ENCODE measurements at places on chromosomes 16 and 17.

- DNase-seq: no peak
Observed at GRCh38 chr16:67936880-67937605, 393 bp upstream of the PSMB10 start.

GRCh38 chr17:78082988-78083387 lies 45.6 kb downstream of the TMC6 start:
- no peak for DNase-seq

DNA sequence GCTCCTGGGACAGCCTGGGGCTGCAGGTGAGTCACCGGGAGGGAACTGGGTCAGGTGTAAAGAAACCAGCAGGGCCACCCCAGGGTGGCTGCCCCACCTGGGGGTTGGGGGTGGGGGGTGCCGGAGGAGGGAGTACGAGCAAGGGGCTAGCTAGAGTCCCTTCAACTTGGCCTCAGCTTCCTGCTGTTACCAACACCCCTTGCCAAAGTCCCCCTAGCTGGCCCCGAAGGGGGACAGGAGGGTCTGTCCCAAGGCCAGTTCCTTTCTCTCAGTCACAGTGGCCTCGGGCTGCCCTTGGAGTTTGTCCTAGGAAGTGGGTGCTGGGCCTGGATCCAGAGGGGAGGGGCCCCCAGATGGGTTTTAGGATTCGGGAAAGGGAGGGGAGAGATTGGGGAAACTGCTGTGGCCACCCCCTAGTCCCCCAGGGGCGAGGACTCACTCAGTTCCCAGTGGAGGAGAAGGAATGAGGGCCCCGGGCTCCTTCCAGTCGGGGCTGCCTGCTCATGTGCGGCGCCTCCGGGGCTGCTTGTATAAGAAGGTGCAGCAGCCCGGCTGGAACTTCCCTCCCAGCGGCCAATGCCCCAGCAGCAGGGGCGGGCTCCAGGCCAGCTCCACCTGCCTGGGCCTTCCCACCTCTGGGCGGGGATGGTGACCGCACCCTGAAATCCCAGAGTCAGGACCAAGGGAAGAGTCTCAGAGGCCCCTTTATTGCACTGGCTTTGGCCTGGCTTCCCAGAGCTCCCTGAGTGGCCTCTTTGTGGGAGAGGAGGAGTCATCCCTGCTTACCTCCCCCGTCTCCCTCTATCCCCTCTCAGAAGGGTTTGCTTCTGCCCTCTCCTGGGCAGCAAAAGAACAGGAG lies 7.3 kb downstream of the ARHGAP27 start:
- DNase-seq: no peak

- DNase-seq: no peak
Observed at GRCh38 chr17:70597774-70598173, 428.4 kb downstream of the KCNJ2 start.

DNA sequence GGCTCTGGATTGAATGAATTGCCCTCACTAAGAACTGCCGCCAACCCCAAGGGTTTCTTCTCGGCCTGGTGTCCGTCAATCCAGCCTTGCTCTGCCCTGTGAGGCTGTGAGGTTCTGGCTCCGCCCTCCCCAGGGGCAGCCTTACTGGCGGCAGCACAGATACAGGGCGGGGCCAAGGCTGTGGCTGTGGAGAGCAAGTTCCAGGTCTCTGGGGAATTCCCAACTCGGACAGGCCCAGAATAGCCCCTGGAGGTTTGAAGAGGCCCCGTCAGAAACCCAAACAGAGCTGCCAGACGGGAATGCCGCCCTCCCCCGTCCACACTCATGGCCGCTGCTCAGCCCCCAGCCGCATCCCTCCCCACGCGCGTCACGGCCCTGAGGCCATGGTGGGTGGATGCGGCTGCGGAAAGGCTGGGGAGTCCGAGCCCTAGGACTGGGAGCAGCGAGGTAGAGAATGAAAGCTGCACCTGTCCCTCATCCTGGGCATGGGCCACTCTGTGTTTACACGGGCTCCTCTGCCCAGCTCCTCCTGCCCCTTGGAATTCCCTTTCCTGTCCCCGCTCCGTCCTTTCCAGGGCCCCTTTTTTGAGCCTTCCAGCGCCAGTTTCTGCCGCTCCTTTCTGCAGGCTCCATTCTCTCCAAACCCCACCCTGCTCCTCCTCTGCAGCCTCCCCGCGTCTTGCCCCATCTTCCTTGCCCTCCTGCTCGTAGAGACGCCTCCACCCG lies 660 bp upstream of the PRRT2 start:
- DNase-seq: peak; percentile 89

DNA sequence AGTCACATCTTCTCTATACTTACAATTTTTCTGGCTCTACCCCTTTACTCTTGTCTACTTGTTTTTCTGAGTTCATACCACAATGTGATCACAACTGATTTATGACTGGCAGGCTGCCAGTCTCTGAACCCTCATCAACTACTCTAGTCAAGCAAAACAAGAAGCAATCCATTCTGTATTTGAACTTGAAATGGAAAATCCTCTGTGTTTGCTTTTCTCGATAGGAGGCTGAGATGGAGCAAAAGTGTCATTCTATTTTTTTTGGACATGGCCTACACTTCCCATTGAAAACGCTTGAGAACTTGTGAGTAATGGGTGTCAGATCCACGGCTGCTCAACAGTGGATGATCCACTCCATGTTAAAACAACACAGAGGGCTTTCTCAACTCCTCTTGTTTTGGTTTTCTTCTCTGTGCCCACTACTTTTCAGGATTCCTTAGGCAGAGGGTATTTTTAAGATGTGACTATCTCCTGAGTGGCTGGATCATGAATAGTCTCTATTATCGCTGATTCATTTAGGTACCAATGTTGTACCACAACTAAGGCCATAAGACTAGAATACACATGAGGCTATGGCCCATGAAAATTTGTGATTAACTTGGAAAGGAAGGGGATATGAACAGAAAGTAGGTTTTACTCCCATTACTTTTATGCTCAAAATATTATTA lies 11.7 kb downstream of the TMEM100 start:
- no peak for DNase-seq

DNA sequence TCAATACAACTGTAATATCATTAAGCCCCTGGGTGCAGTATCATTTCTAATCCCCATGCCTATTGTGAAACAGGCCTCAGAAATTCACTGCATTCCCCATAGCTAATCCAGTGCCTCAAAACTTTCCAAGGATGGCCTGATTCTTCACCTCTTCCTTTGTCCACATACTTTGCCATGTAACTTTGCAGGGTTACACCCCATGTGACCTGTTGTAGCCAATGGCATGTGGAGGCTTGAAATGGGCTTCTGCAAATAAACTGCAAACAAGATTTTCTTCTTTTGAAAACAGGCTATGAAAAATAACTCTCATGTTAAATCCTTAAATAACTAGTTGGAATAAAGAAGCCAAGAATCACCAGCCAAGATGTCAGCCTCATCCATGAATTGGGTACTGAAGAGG lies 35.9 kb downstream of the ABCA10 start:
- no peak for DNase-seq

DNA sequence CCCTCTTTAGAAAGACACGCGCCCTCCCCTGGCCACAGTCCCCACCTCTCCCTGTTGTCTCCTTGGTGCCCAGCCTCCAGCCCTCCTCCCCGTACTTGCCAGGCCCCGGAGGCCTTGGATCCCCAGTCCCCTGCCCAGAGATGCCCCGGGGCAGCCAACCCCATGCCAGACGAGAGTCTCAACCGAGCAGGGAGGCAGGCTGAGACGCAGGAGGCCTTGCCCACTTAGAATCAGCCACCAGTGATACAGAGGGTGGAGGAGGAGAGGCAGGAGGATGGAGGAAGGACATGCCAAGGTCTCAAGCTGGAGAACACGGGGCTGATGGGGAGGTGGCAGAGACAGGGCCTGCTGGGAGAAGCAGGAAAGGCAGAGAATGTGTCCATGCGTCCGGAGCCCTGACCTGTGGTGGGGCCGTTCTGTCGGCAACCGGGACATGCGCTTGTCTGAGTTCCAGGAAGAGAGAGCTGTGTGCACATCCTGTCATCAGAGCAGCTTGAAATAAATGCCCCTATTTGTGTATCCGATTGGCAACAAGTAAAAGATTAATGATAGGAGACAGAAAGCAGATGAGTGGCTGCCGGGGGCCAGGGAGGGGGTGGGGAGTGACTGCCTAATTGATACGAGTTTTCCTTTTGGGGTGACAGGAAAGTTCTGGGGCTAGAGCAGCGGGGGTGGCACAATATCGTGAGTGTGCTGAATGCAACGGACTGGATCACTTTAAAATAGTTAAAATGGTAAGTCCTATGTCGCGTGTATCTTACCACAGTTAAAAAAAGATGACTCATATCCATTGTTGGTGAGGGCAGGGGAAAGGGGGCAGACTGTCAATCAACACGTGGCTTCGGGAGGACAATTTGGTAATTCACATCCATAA lies 44.7 kb upstream of the MEAK7 start:
- DNase-seq: no peak

DNA sequence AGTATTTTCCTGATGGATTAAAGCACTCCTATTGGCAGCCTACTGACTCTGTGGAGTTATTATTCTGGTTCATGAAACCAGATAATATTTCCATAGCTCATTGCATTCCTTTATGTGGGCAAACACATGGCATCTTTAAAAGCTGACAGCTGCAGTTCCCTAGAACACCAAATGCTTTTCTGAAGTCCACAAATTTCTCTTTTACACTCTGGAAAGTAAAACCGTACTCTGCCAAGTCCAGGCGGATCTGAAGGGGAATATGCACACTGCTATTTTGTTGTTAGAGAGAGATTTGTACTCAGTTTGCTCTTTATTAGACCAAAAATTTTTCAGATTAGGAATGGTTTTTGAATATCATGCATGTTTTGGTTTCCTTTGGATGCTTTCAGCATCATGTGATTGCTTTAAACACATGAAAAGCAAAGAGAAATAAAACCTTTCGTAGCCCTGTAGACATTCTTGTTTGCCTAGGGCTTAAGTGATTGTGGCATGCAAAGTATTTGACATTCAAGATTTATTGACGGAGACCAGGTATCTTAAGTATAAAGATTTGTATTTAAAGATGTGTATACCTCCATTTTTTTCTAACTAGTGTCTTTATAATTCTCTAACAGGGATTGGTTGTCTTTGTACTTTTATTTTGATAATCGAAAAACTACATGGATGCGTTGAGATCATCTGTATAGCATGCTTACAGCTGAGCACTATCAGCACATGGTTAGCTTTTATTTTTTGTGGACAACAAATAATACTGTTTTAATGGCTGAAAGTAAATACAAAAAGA lies 19.5 kb downstream of the SEC14L1 start:
- no peak for DNase-seq

- DNase-seq: no peak
Observed at GRCh38 chr17:77420095-77420803, 279.5 kb downstream of the SEC14L1 start.

DNA sequence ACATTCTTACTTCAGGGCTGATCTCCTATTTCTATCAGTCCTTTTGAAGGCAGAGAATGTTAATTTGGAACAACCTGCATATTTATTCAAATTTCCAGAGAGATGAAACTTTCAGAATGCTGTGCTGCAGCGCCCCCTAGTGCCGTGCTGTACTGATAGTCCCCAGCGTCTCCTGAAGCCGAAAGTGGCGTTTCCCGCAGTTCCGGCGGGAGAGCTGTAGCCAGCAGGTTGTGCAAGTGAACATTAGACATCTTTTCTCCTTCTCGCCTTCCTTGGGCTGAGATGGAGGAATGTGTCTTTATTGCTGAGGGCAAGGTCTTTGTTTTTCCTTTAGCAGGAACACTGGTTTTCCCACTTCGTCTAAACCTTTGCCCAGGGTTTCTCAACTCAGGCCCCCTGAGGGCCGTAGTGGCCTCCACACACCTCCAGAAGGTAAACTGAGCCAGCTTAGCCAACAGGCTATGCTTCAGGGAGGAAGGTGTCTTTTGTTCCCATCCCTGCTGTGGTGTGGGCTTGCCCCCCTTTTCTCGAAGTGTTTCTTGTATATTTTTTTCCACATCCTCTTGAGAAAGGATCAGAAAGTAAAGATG lies 26.4 kb downstream of the USP10 start:
- DNase-seq: no peak

DNA sequence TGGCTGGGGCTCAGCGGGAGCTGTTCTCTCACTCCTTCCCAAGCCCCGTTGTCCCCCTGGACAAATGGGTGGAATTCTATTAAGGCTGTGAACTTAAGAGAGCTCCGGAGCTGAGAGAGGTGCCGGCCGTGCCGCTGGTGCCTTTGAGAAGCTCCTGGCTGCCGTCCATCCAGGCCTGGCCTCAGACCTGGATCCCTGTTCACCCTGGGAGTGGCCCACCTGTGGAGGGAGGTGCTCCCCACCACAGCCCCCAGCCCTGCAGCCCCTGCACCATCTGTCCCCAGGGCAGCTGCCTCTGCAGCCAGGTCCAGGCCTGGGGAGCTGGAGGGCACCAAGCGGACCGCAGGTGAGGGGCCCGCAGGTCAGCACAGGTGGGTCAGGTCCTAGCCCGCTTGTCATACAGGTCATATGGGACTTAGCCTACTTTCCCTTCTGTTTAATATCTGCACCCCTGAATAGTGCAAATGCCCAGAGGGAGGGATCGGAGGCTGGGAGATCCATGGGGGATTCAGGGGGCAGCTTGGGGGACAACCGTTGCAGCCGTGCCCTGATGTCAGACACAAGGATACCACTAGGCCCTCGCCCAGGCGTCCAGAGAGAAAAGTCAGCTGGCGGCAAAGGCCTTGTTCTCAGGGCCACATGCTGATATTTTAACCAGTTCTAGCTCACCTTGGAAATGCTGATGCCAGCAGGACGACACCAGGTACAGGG lies 15.2 kb upstream of the METRNL start:
- no peak for DNase-seq

GRCh38 chr17:79814127-79814973 lies 17.5 kb upstream of the CBX8 start:
- DNase-seq: no peak

DNA sequence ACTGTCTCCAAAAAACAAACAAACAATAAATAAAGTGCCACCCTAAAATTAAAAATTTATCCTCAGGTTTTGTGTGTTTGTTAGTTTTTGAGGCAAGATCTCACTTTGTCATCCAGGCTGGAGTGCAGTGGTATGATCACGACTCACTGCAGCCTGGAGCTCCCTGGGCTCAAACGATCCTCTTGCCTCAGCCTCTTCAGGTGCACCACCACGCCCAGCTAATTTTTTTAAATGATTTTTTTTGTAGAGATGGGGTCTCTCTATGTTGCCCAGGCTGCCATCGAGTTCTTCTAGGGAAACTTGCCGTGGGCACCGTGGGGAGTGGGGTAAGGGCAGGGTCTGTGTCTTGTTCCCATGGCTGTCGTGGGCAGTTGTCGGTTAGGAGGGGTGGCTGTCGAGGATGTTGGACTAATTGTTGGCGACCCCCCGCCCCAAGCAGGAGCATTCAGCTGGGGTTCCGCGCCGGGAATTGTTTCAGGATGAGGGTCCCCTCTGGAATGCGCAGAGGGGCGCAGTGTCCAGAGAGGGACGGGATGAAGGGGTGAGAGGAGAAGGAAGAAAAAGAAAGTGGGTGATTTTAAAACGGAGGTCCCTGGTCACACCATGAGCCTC lies 1.1 kb upstream of the RNF213 start:
- DNase-seq: no peak

DNA sequence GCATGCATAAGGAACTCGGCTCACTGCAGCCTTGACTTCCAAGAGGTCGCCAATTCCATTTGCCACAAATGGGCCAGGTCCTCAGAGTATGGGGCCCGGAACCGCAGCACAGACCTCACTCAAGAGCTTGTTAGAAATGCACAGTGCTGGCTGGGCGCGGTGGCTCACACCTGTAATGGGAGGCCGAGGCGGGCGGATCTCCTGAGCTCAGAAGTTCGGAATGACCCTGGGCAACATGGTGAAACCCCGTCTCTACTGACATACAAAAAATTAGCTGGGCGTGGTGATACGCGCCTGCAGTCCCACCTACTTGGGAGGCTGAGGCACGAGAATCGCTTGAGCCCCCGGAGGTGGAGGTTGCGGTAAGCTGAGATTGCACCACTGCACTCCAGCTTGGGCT lies 19.6 kb upstream of the N4BP1 start:
- DNase-seq: no peak

Data from GM04503 (cell line).